Hematopoietic multipotent progenitor cell treated with erythropoietin and hydrocortisone succinate and interleukin-3 and kit ligand, for 6 days (in vitro differentiated cells): ENCODE measurements at places on chromosomes 3 and 15.
A peak's percentile ranks its signal among the peaks of the same experiment; 100 is the strongest.

DNA sequence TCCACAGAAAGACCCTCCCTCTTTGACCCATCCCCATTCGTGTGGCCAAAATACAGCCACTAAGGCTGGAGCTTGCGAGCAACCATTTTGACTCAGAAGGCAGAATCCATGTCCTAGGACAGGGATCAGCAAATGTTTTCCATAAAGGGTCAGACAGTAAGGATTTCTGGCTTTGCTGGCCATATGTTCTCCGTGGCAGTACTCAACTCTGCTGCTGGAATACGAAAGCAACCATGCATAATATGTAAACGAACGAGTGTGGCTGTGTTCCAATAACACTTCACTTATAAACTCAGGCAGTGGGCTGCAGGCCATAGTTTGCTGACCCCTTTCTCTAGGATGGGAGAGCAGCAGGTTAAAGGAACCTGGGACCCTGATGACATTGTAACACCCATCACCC is 77.6 kb upstream of the WNT5A start:
- no peak for DNase-seq

DNA sequence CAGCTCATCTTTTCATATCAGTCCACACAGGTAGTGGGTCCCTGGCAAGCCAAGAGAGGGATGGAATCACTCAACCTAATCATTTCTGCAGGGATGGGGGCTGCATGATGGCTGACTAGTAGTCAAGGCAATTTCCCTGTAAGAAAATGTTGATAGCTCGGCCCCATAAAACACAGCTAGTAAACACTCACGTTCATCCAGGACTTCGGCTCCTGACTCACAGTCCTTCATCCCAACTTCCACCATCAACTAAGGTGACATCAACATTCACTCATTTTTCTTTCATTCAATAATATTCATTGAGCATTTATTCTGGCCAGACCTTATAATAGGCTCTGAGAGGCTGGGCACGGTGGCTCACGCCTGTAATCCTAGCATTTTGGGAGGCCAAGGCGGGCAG is 4.4 kb upstream of the ACAP2 start:
- no peak for DNase-seq

GRCh38 chr3:70951316-70951715 is 632.2 kb downstream of the FOXP1 start:
- no peak for DNase-seq

DNA sequence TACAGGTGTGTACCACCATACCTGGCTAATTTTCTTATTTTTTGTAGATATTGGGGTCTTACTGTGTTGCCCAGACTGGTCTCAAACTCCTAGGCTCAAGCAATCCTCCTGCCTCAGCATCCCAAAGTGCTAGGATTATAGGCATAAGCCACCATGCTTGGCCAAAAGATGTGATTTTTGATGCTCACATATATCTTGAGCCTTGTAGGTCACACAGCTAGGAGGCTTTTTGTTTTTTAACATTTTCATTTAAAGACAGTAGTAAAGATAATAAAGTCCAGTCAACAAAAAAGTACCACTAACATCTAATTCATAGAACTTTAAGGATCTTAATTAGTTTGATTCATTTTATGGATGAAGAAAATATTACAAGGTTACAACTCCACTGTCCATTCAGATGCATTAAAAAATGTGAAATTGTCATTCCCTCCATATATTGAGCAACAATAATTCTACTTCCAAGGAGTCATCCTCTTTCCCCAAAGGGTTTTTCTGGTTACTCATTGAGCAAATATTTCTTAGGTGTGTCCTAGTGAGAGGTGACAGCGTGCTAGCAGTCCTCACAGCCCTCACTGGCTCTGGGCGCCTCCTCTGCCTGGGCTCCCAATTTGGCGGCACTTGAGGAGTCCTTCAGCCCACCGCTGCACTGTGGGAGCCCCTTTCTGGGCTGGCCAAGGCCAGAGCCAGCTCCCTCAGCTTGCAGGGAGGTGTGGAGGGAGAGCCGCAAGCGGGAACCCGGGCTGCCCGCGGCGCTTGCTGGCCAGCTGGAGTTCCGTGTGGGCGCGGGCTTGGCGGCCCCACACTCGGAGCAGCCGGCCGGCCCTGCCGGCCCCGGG is 8.3 kb upstream of the TASOR start:
- DNase-seq, result no peak

GRCh38 chr15:88049506-88049905 is 207.0 kb downstream of the NTRK3 start:
- no peak for DNase-seq

- DNase-seq, result no peak
These were observed 54.5 kb upstream of the OCA2 start for GRCh38 chr15:28153492-28154119.

GRCh38 chr3:60025096-60026050 is 975.5 kb upstream of the CFAP20DC start:
- peak; percentile 1 for DNase-seq

- DNase-seq, result no peak
These were observed 111.0 kb upstream of the FRMD4B start for GRCh38 chr3:69496856-69497255.

GRCh38 chr15:55037071-55037470 is 159.7 kb downstream of the RSL24D1 start:
- DNase-seq, result no peak

GRCh38 chr15:73633991-73634495 is 854 bp upstream of the NPTN start:
- DNase-seq, result no peak
